ENCODE measurements at places on chromosomes 1 and 21.

DNA sequence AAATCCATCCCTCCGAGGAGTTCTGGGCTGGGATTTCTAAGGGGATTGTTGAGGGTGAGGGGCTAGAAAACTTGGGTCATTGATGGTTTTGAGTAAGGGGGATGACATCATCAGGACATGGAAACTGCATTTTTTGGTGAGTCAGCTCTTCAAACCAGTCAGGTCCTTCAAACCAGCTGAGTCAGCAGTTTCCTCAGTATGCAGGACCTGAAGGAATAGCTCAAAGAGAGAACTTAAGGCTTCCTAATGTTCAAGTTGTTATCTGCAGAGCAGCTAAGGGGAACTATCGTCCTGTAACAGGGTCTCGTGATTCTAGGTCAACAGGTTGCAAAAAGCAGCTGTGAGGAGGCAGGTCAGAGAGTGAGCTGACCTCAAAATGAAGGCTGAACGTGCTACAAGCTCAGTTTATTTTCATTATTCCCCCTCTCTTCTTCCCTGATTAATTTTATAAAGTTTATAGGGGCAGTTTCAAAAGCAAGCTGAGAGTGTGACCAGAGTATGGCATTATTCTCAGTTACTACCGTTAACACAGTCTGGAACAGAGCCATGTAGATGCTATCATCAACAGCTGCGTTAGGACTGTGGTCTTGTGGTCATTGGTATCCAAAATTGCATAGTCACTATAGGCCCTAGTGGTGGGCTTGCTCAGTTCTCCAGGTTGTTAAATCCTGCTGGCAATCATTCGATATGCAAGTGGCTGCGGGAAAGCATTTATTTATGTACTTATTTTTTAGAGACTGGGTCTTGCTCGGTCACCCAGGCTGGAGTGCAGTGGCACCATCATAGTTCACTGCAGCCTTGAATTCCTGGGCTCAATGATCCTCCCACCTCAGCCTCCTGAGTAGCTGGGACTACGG is 10.7 kb upstream of the SDC3 start:
- DNase-seq, result no peak

GRCh38 chr1:157278383-157279137 is 140.4 kb upstream of the ETV3 start:
- DNase-seq, result no peak

- DNase-seq, result no peak
Measured at GRCh38 chr1:69929308-69930057, 275.9 kb downstream of the LRRC40 start.

DNA sequence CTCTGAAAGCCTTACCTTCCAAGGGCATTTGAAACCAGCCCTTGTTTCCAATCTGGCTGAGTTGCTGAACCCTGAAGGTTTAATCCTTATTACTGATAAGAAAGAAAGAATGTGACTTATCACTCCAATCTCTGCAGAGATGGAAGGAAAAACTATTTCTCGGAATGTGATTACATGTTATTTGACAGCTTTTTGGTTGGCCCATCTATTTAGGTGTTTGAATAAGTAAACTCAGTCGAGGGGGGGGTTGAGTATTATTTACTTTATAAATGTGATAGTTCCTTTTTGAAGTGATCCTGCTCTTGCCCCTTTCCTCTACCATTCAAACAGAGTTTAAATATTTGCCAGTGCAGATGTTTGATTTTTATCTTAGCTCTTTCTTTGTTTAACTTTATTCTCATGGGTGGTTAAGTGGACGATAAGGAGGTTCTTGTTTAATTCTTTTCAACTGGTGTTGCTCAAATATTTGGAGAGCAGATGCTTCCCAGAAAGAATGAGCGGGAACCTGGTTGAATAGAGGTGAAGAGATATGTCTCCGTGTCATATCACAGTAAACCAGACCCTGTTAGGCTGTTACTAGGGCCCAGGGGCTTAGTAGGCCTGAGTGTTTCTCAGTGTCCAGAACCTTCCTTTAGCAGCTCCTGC is 126.1 kb downstream of the CACHD1 start:
- DNase-seq, result no peak

DNA sequence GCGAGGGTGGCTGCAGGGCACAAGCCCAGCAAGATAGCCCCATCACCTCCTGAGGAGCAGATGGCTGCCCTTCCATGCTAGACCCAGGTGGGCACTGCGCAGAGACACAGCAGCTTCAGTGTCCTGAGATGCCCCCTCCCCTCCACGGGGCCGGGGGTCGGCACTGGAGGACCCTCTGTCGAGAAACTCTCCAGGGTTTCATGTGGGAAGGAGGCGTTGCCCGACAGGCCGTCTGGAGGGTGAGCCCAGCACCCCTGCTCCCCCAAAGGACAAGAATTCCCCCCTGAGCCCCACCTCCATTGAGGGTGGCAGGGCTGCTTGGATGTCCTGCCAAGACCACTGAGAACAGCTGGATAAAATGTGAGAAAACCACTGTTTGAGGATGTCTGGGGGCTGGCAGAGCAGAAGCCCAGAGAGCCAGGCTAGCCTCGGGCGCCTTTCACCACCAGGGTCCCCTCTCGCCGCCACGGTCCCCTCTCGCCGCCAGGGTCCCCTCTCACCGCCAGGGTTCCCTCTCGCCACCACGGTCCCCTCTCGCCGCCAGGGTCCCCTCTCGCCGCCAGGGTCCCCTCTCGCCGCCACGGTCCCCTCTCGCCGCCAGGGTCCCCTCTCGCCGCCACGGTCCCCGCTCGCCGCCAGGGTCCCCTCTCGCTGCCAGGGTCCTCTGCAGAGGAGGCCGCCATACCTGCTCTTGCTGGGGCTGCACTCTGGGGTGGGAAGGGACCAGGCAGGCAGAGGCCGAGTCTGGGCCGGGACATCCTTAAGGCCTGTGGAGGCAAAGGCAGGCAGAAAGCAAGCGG is 44.2 kb downstream of the SLC19A1 start:
- DNase-seq, result no peak

- DNase-seq, result no peak
Measured at GRCh38 chr1:169371404-169371803, 3.4 kb downstream of the BLZF1 start.

GRCh38 chr1:14245954-14246353 is 352.5 kb upstream of the KAZN start:
- DNase-seq, result no peak
